Skin of body (tissue), 3 donors: ENCODE measurements at places on chromosomes 12 and 14. TPM values are rescaled to one million over a fixed set of nuclear protein-coding genes. Genes with fewer than 3 reads are reported as not detected.

USP30 gene
- 14.9 TPM for total RNA-seq

CCDC196 gene
- not detected for total RNA-seq

SOAT2 gene
- not detected for total RNA-seq

METTL1 gene
- total RNA-seq: 9.0 TPM

SCNN1A gene
- 10.2 TPM for total RNA-seq

DNA sequence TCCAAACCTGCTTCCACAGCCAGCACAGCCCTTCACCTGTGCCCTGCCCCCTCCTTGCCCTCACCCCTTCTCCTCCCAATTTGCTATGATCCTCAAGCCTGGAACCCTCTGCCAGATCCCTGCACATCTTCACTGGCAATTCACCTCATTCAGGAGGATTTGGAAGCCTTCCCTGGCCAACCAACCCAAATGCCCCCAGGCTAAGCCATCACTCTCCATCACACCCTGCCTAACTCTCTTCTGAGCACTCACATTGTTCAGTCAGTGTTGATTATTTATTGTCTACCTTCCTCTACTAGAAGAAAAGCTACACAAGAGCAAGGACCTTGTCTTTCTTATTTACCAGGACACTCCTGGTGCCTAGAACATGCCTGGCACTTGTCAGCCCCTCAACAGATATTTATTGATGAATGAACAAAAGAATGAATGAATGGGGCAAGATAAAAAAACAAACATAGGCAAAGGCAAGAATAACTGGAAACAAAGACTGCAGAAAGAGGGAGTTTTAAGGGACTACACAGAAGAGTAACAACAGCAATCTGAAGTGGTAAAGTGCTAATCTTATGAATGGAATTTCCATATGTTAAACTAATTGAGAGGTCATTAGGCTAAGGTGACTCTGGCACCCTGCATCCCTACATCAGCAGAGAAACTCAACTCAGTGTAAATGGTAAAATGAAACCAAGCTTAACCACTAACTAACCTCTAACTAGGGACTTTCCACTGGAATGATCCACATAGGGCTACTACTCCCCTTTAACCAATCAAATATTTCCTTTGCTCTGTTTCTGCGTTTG lies 33.4 kb downstream of the TMTC1 start:
- DNase-seq: no peak

DNA sequence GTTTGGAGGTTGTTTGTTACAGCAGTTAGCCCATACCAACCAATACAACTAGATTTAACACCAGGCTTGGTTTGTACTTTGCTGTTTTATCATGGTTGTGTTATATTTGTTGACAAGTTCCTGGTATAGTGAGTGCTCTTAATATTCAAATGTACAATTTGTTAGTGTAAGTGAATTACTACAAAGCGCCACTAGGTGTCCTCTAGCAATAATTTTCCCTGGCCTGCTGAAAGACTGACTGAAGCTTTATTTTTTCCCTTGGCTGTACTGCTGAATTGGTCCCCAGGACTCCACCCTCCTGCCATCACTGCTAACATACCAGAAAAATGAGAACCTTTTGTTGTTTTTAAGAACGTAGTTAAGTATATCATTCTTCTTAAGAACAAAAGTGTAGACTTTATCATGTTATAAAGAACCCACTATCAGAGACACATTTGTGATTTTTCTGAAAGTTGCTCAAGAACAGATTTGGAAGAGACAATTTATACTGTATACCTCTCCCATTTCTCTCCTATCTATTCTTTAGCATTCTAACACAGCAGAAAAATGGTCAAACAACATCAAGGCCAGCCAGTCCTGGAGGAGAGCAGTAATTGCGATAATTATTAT lies 75.3 kb upstream of the FAR2 start:
- peak; percentile 49 for DNase-seq

- DNase-seq: no peak
Observed at GRCh38 chr14:54579621-54580020, 12.7 kb downstream of the SAMD4A start.

DNA sequence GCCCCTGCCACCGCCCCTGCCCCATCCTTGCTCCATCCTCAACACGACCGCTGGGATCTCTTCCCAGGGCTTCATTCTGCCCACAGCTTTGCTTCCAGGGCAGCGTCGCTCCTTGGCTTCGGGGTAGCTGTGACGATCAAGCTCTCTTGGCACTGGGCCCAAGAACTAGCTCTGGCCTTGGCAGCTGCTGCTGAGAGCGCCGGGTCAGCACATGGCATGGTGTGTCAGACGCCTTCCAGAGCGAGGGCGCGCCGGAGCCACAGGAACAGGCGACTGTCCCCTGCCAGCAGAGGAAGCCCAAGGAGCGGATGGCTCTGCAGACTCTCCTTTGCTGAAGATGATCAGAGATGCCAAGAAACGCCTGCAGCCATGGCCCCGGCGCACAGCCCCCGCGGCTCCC lies 15.9 kb downstream of the RAB35 start:
- DNase-seq: no peak

DNA sequence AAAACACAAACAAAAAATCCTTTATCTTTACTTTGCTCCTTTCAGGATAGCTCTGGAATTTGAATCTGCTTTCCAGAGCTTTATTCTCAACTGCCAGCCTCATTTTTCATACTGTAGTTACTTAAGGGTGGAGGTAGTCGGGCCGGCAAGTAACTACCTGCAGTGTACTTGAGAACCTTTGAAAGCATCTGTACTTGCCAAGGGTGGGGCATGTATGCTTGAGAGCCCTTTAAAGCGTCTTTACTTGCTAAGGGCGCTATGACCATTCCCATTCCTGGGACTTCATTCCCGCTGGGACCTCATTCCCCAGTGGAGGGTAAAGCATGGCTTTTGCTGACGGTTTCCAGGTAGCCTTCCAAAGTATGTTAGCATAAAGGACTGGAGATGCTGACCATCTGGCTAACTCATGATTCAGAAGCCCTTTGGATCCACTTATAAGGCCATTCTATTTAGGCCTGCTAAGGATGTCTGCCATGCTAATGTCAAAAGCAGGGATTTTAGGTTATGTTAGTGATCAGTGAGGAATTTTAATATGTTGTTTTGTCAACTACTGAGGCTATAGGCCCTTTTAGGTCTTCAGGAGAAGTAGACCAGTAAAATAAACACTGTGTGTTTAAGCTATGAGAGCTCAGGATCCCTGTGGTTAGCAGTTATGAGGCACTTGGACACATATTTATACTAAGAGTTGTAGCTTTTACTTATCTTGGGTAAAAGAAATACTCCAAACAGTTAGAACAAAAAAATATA lies 74.9 kb downstream of the CRADD start:
- DNase-seq: no peak

DNA sequence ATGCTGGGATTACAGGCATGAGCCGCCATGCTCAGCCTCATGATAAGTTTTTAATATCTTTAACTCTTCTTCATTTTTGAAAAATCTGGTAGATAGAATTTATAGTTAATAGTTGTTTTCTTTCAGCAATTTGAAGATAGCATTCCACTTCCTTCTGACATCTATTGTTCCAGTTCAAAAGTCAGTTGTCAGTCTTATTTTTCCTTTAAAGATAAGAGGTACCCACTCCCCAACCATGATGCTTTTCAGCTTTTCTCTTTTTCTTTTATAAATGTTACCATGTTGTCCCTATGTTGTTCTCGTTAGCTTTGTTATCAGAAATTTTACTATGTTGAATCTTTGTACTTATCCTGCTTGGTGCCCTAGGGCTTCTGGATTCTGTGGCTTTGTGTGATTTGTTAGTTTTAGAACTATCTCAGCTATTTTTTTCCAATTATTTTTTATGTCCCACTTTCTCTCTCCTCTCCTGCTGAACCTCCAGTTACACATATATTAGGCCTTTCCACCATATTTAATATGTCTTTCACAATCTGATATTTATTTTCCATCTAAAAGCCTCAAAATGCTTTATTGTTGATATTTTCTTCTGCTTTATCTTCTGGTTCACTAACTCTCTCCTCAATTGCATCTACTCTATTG lies 181.6 kb upstream of the FOXN3 start:
- no peak for DNase-seq

- DNase-seq: no peak
Observed at GRCh38 chr14:24233538-24233866, 773 bp downstream of the GMPR2 start.
